ENCODE measurements at places on chromosomes 3 and 15. TPM values are rescaled to one million over a fixed set of nuclear protein-coding genes. Genes with fewer than 3 reads are reported as not detected.

The DUOX1 gene
- not detected for total RNA-seq

DNA sequence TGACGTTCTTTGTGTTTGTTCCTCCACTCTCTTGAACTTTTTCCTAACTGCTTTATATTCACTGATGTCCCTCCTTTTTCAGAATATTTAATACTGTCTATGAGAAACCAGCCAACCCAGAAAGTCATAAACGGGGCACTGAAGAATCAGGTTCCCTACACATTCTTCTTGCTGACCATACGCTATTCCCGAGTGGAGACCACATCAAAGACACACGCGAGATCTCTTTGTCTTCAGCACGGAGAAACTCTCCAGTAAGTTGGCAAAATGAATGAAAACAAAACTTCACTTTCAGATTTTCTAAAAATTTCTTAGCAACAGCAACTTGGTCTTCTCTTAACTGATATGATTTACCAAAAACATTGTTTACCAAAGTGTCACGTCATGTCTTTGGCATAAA is 22.6 kb downstream of the FAM174B start:
- DNase-seq: no peak

DNA sequence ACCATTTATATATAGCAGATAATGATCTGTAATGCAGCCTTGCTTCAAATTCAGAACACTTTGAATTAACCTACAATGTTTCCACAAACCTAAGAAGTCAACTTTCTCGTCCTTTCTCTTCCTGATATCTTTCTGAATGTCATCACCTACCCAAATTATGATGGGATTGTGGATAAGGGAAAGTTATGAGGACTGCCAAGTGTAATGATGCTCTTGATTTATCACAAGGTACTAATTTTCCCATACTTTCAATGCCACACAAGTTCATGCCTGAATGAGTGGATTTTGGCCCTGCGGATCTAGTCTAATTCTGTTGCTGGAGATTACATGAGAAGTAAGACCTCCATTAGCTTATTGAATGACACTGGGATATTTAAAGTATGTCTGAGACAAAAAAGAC is 82.6 kb upstream of the NANOGP8 start:
- DNase-seq: no peak

- no peak for DNase-seq
These were observed 34.1 kb upstream of the ABI3BP start for GRCh38 chr3:101027286-101027685.

The PPP2R3A gene
- 13.0 TPM for total RNA-seq

- no peak for DNase-seq
These were observed 203.0 kb downstream of the TIGIT start for GRCh38 chr3:114496874-114497273.

- no peak for DNase-seq
These were observed 198.0 kb upstream of the PFN2 start for GRCh38 chr3:150168698-150169097.

All from glutamatergic neuron (in vitro differentiated cells).